Fibroblast of lung (primary cell): ENCODE measurements at places on chromosomes 11 and 22. TPM values are rescaled to one million over a fixed set of nuclear protein-coding genes. Genes with fewer than 3 reads are reported as not detected.

Gene TPBGL
- under 0.01 TPM in 1 of 2 replicates, not detected in the other for total RNA-seq

Gene SMIM35
- not detected in 2 replicates for total RNA-seq

Gene KLHL35
- 1.3 and 1.8 TPM in 2 replicates for total RNA-seq

Gene KRTAP5-10
- total RNA-seq, result not detected in 2 replicates

Gene MMP1
- 28.5 and 489 TPM in 2 replicates for total RNA-seq

Gene KCNK4
- under 0.01 TPM in 1 of 2 replicates, not detected in the other for total RNA-seq

Gene SLC35E4
- total RNA-seq, result 5.4 and 10.1 TPM in 2 replicates

Gene OR5A1
- total RNA-seq, result not detected in 2 replicates

Gene C11orf97
- total RNA-seq, result not detected in 2 replicates

Gene ASRGL1
- under 0.01 TPM in 1 of 2 replicates, not detected in the other for total RNA-seq

Gene PLEKHA7
- total RNA-seq, result under 0.01 and 0.17 TPM in 2 replicates

Gene ACRV1
- total RNA-seq, result 0.26 TPM in 1 of 2 replicates, not detected in the other

Gene SPA17
- total RNA-seq, result 10.0 and 18.0 TPM in 2 replicates

Gene DDX25
- not detected in 2 replicates for total RNA-seq

Gene OR52A1
- total RNA-seq, result not detected in 2 replicates

Gene ADAMTS8
- 8.5 and 15.0 TPM in 2 replicates for total RNA-seq

Gene LUZP2
- total RNA-seq, result 0.26 and 0.50 TPM in 2 replicates

Gene BAD
- total RNA-seq, result 68.6 and 79.9 TPM in 2 replicates

Gene C22orf15
- total RNA-seq, result 2.5 and 3.9 TPM in 2 replicates

Gene MRGPRX3
- total RNA-seq, result not detected in 2 replicates
